ENCODE measurements at places on chromosomes 6 and 20.

DNA sequence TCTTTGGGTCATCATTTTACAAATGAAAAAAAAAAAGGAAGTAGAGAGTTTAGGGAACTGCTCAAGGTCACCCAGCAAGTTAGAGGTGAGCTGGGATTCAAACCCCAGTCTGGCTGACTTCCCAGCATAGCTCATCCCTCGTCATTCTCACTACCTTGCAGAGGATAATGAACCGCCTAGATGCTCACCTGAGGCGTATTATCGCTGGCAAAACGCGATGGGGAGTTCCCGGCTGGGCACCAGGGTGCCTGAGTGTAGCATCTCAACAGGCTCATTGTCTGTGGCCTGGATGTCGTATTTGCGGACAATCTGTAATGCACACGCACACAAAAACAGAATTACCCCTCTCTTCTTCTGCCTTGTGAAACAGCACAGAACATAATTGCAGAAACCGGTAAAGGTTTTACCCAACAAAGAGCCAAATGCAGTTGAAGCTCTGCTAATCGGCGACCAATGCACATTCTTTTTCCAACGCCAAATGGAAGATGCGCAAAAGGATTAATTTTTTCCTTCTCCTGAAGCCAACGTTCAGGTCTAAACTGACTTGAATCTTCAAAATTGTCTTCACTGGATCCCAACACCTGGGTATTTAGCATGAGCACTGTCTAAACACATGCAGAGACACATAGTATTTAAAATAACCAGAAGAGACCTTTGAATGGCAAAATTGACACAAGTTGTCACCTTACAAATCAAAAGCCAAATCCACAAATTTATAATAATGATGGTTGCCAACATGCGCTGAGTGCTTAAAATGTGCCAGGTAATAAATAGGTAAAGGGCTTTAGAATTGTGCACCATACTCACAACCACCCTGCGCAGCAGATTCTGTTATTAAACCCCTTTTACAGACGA, 16.6 kb downstream of the CYP24A1 start:
- DNase-seq, result no peak

- peak; percentile 60 for DNase-seq
Observed at GRCh38 chr20:8018958-8019245, 659 bp downstream of the TMX4 start.

DNA sequence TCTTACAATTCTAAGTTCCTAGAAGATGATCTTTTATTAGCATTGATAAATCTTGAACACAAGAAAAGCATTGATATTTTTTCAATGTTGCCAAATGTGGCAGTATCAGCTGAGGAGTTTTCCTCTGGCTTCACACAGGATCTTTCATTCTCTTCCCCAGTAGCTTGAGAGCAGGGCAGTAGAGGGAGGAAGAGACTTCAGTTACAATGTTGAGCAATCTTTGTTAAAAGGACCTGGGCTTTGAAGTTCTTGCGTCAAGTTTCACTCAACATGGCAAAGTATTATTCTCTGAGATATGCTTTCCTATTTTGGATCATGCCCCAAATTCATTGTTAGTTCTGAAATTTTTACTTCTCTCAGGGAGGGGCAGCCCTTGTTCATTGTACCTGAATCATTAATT, 238.0 kb downstream of the COL12A1 start:
- DNase-seq, result no peak

GRCh38 chr6:136334465-136334846, 44.8 kb upstream of the BCLAF1 start:
- DNase-seq, result no peak

GRCh38 chr6:112237066-112237465, 17.3 kb downstream of the LAMA4 start:
- DNase-seq, result no peak

DNA sequence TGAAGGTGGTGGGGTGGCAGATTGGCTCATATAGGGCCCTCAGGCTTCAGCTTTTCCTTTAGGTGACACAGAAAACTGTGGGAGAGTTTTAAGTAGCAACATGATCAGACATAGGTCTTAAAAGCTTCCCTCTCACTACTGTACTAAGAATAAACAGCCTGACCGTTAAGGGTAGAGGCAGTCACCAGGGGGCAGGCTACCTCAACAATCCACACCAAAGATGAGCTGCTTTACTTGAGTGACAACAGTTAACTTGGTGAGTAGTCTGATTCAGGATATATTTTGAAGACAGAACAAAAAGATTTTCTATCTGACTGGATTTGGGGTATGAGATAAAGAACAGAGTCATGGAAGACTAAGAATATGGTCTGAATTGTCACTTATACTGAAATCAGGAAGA, 193.1 kb upstream of the SHLD1 start:
- peak; percentile 21 for DNase-seq

DNA sequence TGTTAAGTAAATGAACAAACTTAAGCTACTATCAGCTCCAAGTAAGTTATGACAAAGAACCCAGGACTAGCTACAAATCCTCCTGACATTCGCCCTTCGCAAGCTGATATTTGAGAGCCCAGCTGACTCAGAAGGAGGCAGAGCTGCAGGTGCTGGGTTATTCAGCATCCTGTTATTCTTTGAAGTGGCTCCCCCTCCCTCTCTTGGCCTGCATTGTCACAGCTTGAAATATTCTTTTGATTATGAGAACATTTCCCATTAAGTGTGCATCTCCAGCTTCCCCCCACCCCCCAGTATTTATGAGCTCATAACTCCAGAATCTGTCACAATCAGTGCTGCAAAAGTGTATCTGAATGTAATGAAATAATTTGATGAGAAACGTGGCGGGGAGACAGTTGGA, 78.8 kb upstream of the RALY start:
- no peak for DNase-seq

- DNase-seq, result no peak
Observed at GRCh38 chr6:91613481-91613880, 1026.6 kb upstream of the MAP3K7 start.

GRCh38 chr20:8043687-8044282, 24.2 kb upstream of the TMX4 start:
- no peak for DNase-seq

DNA sequence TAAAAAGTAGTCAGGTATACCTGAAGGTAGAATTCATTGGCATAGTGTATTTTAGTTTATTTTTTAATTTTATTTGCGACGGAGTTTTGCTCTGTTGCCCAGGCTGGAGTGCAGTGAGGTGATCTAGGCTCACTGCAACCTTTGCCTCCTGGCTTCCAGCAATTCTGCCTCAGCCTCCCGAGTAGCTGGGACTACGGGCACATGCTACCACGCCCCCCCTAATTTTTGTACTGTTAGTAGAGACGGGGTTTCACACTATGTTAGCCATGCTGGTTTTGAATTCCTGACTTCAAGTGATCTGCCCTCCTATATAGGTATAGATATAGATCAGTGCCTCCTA, 102.8 kb upstream of the PRSS16 start:
- no peak for DNase-seq

DNA sequence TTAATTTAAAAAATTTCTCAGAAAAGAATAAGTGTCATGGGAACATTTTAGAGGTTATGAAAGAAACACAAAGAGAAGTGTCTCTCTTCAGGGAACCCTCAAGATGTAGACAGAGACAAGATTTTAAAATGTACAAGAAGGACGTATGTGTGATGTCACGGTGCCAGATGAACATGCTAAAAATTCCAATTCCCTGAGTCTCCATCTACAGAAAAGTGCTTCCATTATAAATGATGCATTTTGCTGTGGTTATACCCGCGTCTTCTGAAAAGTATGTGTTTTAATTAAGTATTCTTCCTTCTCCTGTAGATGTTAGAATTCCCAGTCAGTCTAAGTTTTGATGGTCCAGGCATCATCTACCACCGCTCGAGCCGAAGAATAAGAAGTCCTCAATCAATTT, 489.1 kb downstream of the PREX1 start:
- DNase-seq, result no peak

DNA sequence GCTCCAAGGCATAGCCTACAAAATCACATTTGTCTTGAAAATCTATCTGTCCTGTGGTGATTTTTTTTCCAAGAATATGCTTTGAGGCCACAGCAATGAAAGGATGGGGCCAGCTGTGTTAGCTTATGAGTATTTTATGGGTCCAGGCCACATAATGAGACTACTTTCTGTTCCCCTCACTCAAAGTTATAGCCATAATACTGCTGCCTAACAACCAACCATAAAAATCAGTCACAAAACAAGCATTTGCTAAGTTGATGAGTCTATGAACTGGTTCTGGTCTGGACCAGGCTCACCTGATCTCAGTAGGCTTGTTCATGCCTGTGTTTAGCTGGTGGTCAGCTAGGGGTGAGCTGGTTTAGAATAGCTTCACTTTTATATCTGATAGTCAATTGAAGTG, 192.5 kb upstream of the PLCB4 start:
- DNase-seq, result no peak

DNA sequence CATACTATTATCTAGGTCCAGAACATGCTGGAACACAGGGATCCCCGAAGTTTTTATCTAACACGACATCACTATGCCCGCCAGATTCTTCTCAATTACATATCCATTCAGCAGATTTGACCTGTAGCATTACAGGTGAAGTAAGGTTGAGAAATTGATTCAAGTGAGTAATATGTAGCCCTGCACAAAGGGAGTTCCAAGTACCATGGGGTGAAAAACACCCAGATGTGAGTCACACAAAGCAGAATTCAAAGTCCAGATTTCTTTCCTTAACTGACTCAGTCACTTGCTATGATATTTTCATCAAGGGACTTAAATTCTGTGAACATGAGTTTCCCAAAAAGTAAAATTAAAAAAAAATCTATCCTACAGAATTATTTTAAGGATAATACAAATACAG, 655.4 kb upstream of the PTCHD4 start:
- DNase-seq, result no peak

GRCh38 chr20:1686151-1686748, 28.7 kb upstream of the SIRPG start:
- DNase-seq, result no peak

GRCh38 chr6:129596522-129596921, 113.5 kb downstream of the ARHGAP18 start:
- DNase-seq, result no peak

DNA sequence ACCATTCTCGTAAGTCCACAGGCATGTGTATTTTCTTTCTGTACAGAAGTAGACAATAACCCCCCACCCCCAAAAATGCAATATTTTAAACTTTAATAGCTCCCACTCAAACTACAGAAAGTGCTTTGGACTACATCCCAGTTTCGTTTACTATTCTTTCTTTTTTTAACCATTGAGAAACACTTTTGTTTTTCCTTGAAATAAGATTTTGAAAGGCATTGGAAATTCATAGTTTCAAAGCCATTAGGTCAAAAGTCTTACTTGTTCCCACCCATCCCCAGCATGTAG, 140.0 kb downstream of the KIF16B start:
- no peak for DNase-seq

GRCh38 chr20:35021063-35021462, 65.4 kb downstream of the MYH7B start:
- no peak for DNase-seq

DNA sequence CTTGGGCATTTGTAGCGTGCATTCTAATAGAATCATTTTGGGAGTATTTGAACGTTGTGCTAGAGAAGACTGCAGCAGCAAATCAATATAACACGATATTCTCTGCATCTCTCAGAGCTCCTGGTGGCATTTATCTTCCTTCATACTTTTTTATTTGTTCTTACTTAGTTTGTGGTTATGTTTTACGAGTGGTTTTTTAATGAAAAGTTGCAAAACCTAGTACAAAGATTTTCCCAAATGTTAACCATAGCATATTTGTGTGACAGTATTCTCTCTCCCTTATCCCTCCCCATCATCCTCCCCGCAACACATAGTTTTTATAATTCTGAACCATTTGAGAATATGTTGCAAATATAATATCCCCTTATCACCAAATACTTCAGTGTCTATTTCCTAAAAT, 50.4 kb downstream of the JARID2 start:
- no peak for DNase-seq

- DNase-seq, result no peak
Observed at GRCh38 chr6:145842693-145843546, 28.3 kb upstream of the FBXO30 start.

DNA sequence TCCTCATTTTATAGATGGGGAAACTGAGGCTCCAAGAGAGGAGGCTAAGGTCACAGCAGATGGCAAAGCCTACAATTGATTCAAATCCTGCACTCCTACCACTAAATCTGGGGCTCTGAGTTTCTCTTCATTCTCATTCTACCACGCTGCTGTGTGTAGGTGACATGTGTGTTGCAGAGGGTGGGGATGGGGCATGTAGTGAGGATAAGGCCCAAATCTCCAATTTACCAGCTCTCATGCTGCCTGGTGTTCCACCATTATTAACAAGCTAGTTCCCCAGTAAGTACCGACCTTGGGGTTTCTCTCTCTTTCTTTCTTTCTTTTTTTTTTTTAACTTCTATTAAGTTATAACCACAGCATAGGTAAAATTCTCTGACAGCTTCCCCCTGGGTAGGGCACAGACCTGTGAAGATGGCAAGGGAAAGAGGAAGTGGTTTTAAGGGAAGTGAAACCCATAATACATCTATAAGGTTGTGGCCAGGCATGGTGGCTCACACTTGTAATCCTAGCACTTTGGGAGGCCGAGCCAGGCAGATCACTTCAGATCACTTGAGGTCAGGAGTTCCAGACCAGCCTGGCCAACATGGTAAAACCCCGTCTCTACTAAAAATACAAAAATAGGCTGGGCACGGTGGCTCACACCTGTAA, 13.0 kb upstream of the MATN4 start:
- no peak for DNase-seq

DNA sequence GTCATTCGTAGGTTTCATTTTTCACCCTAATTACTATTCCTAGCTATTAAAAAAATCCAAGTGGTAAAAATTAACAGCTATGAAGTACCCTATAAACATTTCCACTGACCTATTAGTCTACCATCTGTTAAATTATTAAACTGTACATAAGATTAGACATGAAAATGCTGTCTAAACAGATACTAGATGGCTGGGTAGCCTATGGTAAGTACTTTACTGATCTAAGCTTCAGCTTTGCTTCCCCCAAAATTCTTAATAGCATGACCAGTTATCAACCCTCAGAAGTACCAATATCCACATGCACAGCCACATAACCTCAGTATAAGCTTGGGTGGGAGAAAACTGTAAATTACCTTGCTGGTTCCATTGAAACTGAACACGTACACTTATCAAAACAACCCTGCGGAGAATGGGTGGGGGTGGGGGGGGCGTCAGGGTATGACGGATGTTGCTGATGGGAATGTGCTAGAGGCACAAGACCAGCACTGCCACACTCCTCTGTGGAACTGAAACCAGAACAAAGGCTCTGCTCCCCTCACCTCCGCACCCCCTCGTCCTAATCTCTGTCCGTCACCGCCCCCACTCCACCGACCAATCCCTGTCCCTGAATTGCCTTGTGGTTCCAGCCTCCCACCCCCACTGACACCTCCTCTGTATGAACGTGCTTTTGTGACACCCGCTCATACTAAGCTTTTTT, 45.3 kb downstream of the B4GALT5 start:
- DNase-seq, result peak; percentile 41

- DNase-seq, result no peak
Observed at GRCh38 chr6:165632194-165632593, 30.8 kb downstream of the PDE10A start.

GRCh38 chr6:70860045-70860444, 96.8 kb downstream of the B3GAT2 start:
- no peak for DNase-seq

Measured in GM12892 (cell line).